Suppressor macrophage treated with lipopolysaccharide for 1 hour (primary cell): ENCODE measurements at places on chromosomes 11 and 22.

DNA sequence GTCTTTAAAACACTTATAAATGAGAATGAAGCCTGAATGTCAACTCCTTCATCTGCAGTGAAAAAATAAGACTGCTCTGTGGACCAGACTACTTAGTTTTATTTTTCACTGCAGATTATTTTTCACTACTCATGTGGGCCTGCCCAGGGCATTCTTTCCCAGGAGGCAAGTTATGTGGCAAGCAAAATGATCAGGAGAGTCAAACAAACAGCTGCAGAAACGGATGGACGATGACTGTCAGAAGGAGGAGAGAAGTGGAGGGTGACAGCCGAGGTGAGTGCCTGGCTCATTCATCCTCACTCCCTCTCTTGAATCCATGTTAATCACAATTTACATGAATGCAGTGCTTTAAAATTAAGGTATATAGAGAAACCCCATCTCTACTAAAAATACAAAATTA, 5.8 kb upstream of the LRP5 start:
- no peak for DNase-seq

- DNase-seq = no peak
Measured at GRCh38 chr11:102110761-102111010, 439 bp downstream of the YAP1 start.

DNA sequence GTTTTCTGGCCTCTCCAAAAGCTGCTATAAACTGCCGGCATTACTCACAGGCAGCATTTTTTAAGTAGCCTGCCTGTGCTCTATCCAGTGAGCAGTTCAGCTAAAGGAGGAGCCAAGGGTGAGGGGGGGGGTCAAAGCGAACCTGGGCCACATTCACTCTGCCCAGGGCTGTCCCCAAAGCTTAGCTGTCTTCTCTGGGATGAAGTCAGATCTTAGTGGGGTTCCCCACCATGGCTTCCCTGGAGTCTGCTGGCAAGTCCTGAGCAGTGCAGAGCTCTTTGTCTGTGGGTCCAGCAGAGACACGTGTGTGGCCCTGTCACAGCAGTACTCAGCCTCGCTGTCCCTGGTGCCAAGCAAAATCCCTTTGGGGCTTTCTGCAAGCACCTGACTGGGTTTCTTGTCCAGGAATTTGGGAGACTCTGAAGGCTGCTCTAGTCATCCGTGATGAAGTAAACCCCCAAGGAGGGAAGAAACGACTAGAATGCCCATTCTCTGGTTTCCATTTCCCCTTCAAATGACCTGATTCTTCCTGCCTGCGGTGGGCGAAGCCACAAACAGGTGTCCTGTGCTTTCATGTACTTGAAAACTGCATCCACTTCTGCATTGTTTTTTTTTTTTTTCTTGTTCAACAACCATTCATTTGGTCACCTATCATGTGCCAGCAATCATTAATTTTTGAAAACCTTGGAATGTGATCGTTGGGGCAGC, 2.6 kb downstream of the KCNJ5 start:
- peak; percentile 65 for DNase-seq

DNA sequence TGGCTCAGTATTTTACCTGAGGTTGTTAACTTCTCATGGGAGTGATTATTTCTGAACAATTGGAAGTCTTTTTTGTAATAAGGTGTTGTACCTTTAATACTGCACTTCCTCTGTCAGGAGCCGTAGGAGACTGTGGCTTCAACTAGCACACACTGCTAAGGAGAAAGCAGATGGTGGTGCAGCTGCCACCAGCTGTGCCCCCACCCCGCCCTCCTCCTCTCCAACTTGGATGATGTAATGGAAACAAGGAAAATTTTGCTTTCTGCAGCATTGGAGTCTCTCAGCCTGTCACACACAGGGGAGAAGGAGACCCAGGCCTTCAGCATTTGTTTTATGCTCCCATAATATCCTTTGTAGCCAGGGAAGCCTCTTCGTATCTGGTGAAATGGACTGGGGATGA, 91.2 kb downstream of the TEAD1 start:
- DNase-seq = no peak

GRCh38 chr11:27807596-27807995, 107.3 kb upstream of the BDNF start:
- no peak for DNase-seq

DNA sequence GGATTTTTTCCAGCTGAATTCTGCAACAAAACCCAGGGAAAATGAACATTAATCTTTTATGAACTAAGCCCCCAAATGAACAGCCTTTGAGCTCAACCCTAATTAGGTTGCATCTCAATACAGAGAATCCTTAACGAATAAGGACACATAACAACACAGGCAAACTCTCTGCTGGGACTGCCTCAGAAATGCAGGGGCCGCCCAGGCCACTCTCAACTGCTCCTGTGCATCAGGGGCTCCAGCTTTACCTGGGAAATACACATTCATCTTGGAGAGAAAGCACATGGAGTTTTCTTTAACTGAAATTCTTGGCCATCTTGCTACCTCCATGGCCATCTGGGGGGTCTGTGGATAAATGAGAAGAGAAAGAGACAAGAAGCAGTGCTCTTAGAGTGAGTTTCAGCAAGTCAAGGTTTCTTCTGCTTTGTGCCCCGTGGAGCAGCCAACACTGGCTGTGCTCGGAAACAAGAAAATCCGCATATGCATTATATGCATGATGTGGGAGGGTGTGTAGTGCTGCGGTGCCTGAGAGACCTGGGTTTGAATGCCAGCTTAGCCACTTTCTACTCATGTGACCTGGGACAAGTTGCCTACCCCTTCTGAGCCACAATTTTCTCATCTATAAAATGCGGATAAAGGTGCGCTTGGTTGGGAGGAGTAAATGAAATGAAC, 81.9 kb upstream of the RCN1 start:
- no peak for DNase-seq

- DNase-seq = peak; percentile 73
Measured at GRCh38 chr11:12123273-12123672, 12.9 kb downstream of the MICAL2 start.
